ENCODE measurements at places on chromosomes 7 and 10.

DNA sequence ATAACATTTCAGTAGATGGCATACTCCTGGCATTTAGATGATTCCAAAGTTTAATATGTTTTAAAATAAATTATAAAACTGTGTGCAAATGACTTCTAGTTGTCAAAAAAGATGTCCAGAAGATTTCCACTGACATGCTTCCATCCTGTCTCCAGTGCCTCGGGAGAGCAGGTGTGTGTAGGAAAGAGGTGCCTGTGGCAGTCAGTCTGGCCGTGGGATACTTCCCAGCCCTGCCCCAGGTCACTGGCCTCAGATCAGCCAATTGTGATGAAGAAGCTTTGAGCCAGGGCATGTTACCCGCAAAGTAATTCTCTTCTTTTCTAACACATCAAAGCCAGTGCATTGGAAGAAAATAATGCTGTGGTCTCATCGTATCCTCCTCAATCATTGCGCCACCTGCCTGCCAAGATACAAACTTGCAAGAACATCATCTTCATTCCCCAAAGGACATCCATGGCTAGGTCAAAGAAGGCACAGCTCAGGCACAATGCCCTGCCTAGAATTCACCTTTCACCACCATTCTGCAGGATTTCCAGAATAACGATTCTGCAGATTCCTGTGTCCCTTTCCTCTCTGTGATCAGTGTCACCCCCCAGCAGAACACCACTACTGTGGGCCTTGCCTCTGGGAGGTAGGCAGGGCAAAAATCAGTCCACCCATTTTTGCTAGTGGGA lies 6.3 kb upstream of the KCNMA1 start:
- no peak for DNase-seq

- no peak for DNase-seq
Observed at GRCh38 chr10:132626761-132627665, 89.4 kb downstream of the INPP5A start.

DNA sequence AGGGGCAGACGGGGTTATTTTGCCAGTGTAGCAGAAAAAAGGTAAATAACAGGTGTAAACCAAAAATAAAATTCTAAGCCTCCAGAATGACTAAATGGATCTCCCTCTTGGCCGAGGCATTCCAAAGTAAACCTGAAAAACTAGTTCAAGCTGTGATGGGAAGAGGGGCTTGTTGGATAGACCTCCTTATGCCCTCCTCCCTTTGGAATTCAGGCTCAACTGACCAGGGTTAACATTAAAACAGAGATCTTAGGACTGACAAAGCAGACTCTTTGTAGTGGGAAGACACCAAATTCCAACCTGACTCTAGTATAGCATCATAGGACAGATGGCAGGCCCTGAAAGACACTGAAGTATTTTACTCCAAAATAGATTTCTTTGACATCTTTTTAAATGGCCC lies 113.8 kb upstream of the ITGB1 start:
- DNase-seq: no peak

DNA sequence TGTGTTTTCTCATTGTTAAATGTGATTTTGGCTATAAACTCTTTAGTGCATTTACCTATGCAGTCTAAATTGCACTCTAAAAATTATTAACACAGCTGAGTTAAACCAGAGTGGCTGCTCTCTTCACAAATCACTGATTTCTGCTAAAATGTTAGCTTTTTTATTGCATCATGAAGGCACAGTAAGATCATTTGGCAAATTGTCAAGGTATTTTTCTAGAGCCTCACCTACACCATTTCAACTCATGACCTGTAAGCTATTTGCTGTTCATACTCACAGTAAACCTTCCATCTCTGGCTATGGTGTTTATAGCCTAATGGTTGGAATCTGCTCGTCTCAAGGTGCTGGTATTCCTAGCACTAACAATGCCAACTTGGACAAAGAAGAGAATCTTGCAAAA lies 25.7 kb downstream of the NDUFB2 start:
- DNase-seq: no peak

- no peak for DNase-seq
Observed at GRCh38 chr10:8319704-8320103, 265.2 kb downstream of the GATA3 start.

- DNase-seq: no peak
Observed at GRCh38 chr10:42783181-42783549, 570 bp downstream of the BMS1 start.

- no peak for DNase-seq
Observed at GRCh38 chr10:35268791-35269257, 67.5 kb upstream of the CCNY start.

DNA sequence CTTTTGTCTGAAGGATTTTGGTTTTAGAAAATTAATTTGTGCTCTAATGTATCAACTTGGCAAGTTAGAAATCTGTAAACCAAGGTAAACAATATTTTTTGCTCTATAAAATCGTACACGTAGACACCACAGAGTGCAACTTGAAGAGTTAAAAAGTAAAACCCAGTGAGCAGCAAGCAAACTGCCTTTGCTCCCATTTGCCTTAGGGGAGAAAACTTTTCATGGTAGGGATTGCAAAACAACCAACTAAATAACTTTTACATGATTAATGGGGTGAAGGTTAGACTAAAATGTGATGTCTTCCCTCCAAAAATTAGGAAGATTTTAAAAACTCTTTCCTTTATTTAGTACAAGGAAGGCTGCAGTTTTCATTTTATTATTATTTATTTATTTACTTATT lies 224.2 kb upstream of the LYZL1 start:
- no peak for DNase-seq

DNA sequence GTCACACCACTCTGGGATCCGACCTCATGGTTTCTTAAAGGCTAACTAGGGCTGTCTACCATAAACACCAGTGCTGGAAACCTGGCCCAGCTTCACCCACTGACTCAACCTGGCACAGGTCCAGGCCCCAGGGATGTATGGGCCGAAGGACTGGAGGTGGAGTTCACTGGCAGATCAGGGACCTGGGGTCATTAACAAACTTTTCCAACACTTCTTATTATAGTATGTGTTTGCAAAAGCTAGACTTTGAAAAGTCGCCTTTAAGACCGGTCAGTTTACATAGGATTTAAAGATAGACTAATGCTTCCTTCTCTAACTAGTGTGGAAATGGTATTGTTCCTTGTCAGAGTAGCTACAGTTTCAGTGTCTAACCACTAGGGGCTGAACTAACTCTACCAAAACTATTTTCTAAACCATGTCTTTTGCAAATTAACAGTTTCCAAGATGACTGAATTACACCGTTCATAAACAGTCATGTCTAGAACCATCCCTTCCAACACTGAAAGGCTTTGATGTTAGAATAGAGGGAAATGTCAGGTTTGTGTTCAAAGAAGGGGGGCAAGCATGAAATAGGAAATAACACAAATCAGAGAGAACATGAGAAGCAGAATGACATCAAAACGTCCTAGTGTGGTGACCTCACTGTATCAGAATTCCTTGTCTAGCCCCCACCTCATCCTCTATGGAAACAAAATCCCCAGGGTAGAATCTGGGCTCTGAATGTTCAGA lies 29.7 kb downstream of the STN1 start:
- DNase-seq: no peak

DNA sequence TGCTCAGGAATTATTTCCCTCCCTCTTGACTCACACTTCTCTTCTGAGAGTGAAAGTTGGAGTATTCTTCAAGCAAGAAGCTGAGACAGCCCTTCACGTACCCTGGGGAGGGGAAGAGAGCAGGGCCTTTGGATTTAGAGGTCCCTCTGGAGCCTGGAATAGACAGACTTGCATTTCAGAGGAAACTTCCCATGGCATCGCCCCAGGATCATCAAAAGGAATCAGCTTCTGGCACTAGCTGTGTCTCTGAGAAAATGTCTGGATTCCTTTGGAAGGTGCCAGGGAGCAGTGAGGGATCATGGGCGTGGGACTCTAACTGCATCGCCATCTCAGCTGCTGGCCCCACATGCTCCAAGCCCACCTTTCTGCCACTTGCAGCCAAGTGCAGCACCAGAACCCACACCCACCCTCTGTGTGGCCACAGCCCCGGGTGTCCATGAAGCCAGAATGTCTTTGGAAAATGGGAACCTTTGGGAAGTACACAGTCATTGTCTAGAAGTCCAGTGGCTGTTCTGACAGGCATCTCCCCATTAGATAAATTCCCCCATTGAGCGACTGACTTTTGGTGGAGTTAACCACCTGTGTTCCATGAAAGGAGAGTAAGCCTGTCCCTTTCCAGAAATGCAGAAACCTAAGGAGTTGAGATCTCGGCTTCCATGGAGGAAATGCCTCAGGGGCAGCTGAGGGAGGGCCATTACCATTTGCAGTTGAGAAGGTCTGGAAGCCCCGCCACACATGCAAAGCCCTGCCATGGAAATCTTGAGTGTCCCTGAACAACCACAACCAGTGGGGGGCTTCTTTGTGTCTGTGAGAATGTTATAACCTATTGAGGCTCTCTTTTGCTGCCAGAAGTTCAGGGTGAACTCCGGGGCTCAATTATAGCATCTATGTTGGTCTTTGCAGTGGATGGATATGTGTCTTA lies 57.8 kb upstream of the GDF10 start:
- no peak for DNase-seq

- DNase-seq: no peak
Observed at GRCh38 chr7:41796331-41796730, 93.4 kb upstream of the INHBA start.

GRCh38 chr10:62261666-62262065 lies 7.0 kb downstream of the RTKN2 start:
- no peak for DNase-seq

GRCh38 chr7:111987115-111987826 lies 218.9 kb downstream of the DOCK4 start:
- no peak for DNase-seq

- no peak for DNase-seq
Observed at GRCh38 chr10:117461766-117462423, 80.7 kb upstream of the EMX2 start.

GRCh38 chr10:103939522-103939921 lies 21.5 kb upstream of the STN1 start:
- DNase-seq: no peak

DNA sequence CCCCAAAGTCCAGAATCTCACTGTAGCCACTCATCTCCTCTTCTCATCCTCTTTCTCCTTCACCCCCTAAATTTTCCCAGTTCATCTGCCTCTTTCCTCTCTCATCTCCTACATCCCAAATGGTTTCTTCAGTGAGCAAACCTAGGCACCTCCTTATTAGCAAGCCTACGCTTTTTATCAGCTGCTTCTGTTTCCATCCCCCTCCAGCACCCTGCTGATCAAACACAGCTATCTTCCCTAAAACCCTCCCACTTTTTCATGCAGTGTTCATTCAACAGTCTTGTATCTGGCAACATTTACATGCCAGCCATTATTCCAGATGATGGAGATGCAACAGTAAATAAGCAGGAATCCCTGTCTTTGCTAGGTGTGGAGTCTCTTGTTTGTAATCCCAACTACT lies 3.3 kb upstream of the ABRAXAS2 start:
- no peak for DNase-seq

GRCh38 chr7:13797545-13797944 lies 191.9 kb downstream of the ETV1 start:
- no peak for DNase-seq

GRCh38 chr7:150947761-150948651 lies 30.1 kb downstream of the KCNH2 start:
- no peak for DNase-seq

- no peak for DNase-seq
Observed at GRCh38 chr7:6656413-6656812, 19.3 kb downstream of the ZNF316 start.

GRCh38 chr7:134720091-134720935 lies 59.1 kb upstream of the CALD1 start:
- DNase-seq: no peak

GRCh38 chr7:49783446-49783845 lies 10.0 kb downstream of the VWC2 start:
- DNase-seq: no peak

- DNase-seq: no peak
Observed at GRCh38 chr7:2814946-2815874, 28.9 kb downstream of the GNA12 start.

DNA sequence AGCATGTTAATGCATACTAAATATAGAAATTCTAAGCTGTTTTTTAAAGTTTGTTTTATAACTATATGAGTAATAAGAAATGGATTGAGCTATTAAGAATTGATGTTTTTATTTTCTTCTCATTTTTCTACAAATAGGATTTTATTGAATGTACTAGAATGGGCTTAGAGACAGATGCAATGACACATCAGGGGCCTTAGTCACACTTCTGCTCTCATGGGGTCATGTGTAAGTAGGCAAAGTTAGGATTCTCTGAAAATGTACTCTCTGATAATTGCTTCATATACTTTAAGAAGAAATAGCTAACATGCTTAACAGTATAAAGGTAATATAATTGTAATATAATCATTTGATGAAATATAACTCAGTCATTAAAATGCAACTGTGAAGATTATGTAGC lies 154.6 kb downstream of the ZNF438 start:
- DNase-seq: no peak

GRCh38 chr7:20651960-20652544 lies 36.6 kb downstream of the ABCB5 start:
- DNase-seq: no peak

GRCh38 chr7:96995406-96996110 lies 9.8 kb upstream of the DLX6 start:
- DNase-seq: no peak

DNA sequence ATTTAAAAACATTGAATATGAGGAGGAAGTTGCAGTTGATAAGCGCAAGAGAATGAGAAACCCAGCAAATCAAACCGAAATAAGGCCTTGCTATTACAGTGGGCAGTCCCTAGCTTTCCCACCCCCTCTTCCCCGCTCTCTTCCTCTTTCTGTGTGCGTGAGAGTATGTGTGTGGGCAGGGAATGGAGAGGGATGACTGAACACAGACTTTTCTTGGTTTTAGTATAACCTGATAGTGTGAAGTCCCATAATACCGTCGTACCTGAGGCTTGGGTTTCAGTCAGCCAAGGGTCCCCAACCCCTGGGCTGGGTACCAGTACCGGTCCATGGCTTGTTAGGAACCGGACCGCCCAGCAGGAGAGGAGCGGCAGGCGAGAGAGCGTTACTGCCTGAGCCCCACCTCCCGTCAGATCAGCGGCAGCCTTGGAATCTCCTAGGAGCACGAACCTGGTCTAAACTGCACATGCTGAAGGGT lies 255.3 kb downstream of the CELF2 start:
- no peak for DNase-seq

GRCh38 chr10:131825150-131825848 lies 75.5 kb upstream of the PPP2R2D start:
- DNase-seq: no peak

- DNase-seq: no peak
Observed at GRCh38 chr7:135147899-135148721, at the start of gene TMEM140. TMEM140 (plus strand) TSS chr7:135148072; CDS start chr7:135164442, 16,370 bp downstream.

- DNase-seq: no peak
Observed at GRCh38 chr7:149109969-149110368, 16.2 kb downstream of the ZNF425 start.

DNA sequence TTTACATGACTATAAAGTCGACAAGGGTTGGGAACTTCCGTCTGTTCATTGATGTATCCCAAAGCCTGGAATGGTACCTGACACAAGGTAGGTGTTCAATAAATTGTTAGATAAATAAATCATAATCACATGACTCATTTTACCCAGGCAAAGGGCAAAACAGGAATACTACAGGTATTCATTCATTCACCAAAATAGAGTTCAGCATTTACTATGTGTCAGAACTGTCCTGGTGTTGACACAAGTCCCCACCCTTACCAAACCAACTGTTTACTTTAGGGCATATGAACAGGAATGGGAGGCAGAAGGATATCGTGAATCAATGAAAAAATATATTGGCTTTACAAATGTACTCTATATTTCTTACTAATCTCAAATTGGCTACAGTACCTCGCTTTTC lies 666 bp upstream of the YAE1 start:
- no peak for DNase-seq

GRCh38 chr7:83985821-83986220 lies 208.8 kb downstream of the SEMA3A start:
- no peak for DNase-seq

- DNase-seq: no peak
Observed at GRCh38 chr10:46314071-46314470, 27.3 kb downstream of the ANTXRL start.
